Stimulated activated CD4-positive, alpha-beta T cell treated with anti-CD3 and anti-CD28 coated beads, Interleukin-15, amount 100 ng/mL, for 1 hour (primary cell): ENCODE measurements at places on chromosomes 2 and 18.

- no peak for DNase-seq
Measured at GRCh38 chr2:219207884-219208740, 1.5 kb downstream of the ZFAND2B start.

DNA sequence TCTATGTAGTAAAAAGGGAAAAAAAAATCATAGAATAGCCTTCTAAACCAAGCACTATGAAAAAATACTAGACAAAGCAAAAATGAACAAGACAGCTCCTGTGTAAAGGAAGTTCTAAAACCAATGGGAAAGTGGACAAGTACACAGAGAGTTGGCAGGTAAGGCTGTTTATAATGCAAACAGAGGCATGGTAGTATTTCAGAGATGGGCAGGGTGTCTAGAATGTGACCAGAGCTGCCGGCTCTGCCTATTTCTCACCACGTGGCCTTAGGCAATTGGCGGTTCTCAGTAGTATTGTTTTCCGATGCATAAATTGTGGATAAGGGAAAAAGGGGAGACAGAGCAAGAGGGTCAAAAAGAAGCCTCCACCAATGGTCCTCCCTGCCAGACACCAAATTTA, 173.6 kb downstream of the ANKRD30B start:
- no peak for DNase-seq

GRCh38 chr2:217785544-217786045, 217.2 kb downstream of the TNS1 start:
- DNase-seq = peak; percentile 63

GRCh38 chr18:577643-578375, 2.4 kb upstream of the CETN1 start:
- no peak for DNase-seq

DNA sequence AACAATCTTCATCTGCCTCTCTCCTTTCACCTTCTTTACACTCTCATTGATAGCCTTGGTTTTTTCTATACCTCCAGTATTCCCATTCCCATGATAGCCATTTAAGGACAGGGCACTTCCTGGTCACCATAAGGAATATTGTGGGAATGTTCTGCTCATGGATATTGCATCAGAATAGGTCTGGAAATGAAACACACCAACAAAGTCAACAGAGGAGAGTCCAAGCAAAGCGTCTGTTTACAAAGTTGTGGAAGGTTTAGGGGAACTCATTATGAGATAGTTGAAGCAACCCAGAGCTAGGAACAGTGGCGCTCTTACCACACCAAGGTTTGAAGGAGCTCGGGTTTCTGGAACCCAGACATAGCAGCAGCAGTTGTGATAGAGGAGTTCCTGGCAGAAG, 150.3 kb upstream of the TNP1 start:
- DNase-seq = no peak

- DNase-seq = no peak
Measured at GRCh38 chr2:61620244-61621159, 82.3 kb upstream of the XPO1 start.

GRCh38 chr18:8868276-8868675, 162.9 kb downstream of the MTCL1 start:
- no peak for DNase-seq

DNA sequence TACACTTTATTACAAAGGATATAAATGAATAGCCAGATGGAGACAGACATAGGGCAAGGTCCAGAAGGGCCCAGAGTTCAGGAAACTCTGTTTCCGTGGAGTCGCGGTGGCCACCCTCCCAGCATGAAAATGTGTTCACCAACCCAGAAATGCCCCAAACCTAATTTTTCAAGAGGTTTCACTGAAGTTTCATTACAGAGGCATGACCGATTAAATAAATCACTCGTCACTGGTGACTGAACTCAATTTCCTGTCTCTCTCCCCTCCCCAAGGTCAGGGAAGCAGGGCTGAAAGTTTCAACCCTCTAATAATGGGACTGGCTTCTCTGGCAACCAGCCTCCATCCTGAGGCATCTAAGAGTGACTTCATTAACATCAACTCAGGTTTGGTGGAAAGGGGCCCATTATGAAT, 22.4 kb downstream of the USP40 start:
- no peak for DNase-seq

GRCh38 chr2:135099802-135100483, 47.9 kb downstream of the RAB3GAP1 start:
- no peak for DNase-seq

DNA sequence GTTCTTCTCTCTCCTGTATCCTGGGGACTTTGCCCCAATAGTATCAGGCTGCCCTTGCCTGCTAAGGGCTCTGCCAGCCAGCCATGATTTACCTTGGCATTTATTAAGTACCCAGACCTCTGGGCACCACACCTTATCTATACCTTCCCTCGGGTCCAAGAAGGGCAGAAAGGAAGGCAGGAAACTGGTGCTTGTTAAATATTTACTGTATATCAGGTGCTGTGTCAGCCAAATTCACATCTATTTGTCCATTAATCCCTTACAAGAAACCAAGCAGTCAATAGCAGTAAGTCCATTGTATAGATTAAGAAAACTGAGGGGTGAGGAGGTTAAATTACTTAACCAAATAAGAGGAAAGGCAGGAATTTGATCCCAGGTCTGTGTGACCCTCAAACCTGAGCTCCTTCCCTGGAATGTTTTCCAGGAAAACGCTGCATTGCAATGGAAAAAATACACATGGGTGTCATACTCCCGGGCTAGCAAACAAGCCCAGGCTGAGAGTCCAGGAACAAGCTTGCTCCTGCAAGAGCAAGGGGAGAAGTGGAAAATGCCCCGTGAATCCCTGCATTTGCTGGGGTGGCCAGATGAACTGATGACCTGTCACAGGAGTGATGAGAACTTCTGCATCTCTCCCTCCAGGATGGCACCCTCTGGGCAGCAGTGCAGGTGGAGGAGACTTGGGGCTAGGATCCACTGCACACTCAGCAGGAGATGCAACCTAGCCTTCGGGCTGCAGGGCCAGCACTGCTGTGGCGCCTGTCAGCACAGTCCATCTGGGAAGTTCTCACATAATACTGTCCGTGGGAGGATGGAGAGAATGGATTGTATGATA, 30.4 kb downstream of the CIB4 start:
- no peak for DNase-seq

DNA sequence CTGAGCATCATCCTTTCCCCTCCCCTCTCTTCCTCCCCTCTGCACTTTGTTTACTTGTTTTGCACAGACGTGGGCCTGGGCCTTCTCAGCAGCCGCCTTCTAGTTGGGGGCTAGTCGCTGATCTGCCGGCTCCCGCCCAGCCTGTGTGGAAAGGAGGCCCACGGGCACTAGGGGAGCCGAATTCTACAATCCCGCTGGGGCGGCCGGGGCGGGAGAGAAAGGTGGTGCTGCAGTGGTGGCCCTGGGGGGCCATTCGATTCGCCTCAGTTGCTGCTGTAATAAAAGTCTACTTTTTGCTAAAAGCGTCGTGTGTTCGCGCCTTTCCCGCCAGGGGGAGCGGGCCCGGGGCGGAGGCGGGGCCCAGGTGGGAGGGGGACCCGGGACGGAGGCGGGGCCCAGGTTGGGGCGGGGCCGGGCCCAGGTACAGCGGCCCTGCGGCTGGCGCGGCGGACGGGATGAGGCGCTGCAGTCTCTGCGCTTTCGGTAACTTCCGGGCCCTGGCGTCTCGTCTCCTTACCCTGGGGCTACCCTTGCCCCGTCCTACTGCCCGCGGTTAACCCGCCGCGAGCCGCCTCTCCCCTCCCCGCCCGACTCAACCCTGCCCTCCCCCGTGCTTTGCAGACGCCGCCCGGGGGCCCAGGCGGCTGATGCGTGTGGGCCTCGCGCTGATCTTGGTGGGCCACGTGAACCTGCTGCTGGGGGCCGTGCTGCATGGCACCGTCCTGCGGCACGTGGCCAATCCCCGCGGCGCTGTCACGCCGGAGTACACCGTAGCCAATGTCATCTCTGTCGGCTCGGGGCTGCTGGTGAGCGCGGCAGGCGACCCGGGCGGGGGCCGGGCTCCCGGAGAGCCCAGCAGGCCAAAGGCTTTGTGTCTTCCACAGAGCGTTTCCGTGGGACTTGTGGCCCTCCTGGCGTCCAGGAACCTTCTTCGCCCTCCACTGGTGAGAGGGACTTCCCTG, at the start of gene KRTCAP3:
TSS of gene KRTCAP3 (plus strand) at position 424 of the 962 bp plus-strand sequence. CDS start at position 456, 32 bp downstream.
- DNase-seq = peak; percentile 23

GRCh38 chr18:37659906-37660305, 94.3 kb upstream of the CELF4 start:
- no peak for DNase-seq

GRCh38 chr18:555705-556457, 24.3 kb upstream of the CETN1 start:
- DNase-seq = no peak

GRCh38 chr2:68846091-68846490, 25.1 kb downstream of the BMP10 start:
- no peak for DNase-seq

DNA sequence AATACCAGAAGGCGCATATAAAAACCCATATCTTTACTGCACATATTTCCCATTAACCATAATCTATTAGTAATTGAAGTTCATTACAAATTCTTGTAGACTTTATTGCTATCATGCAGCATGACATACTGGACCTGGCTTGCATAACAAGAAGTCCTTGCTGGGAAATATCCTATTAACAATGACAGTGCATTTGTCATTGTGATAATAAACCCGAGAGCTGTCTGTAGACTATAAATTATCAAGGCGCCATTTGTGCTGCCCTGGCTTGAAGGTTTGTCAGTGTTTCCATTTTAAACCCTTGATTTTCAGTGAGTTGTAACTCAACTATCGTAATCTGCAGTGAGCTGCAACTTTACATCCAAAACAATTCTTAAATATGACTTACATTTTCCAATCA, 59.0 kb downstream of the HNMT start:
- no peak for DNase-seq

DNA sequence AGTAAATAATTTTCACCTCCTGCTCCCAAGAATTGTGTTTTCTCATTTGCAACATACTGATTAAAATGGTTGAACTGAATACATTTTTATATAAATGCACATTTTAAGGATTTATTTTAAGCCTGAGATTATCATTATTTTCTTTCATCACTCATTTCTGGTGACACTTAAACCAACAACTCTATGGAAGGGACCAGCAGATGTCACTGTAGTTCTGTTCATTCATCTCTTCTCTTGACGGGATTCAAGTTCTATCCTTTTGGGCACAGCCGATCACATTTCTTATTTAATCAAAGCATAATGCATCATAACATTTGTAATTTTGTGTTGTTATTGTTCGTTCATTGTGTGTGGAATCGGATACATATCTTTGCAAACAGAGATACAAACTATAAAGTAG, 417.9 kb downstream of the HRH4 start:
- no peak for DNase-seq
